NCI-H187 (cell line): ENCODE measurements at places on chromosomes 2 and 18.

DNA sequence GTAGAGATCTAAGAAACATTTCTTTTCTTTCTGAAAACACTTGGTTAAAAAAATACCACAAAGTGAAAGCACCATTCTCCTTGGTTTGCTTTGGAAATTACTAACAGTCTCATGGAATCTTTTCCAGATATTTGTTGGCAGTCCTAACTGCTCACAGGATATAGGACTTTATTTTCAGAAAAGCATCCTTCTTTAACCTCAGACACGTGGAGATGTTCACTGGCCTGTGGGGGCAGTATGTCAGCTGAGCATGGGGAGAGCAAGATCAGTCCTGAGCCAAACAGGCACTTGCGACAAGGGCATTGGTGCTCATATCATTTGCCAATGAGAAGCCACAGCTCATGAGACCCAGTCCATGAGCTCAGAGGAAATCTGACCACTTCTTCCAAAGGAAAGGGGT is 371.9 kb downstream of the NBAS start:
- no peak for DNase-seq

DNA sequence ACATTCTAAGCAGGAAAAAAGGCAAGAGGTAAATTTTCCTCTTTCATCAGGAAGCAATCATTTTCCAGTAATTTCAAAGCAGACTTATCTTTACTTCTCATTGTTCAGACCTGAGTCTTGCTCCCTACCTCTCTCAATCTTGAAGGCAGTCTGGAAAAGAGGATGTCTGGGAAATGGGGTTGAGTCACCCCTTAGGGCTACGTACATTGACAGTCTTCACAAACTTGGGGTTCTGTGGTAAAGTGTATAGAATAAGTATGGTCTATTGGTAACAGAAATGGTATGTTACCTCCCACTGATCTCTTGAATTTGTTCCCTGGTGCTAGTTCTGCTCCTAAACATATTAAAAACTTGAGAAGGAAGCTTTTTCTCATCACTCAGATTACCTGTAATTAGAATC is 361.3 kb downstream of the SS18 start:
- no peak for DNase-seq

DNA sequence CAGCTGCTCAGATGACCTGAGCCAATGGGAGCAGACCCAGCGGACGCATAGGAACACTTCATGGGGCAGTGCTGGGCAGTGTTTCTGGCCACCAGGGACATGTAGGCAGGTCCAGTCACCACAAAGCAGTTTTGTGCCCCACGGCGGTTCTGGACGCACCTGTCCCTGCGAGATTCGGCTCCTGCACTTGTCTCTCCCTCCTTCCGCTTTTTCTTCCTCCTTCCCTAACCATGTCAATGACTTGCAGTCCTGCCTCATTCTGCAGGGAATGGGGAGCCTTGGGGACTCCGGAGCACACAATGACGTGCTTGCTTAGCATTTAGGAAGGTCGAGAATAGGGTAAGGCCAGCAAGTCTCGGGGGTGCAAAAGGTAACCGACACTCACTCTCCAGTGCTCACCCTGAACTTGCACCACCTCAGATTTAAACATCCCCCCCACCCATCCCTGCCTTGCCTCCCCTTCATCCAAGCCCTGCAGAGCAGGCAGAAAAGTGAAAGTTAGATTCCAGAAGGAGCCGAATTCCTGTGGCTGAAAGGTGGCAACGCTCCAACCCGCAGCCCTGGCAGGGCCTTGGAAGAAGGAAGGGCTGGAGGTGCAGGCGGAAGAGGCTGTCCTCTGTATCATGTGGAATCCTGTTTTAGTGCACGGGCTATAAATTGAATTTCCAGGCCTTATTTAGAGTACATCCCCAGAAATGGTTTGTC is 40.5 kb upstream of the ATG16L1 start:
- no peak for DNase-seq

GRCh38 chr2:136239079-136239685 is 121.2 kb upstream of the CXCR4 start:
- DNase-seq = no peak
